ENCODE measurements at places on chromosomes 5 and 9.

DNA sequence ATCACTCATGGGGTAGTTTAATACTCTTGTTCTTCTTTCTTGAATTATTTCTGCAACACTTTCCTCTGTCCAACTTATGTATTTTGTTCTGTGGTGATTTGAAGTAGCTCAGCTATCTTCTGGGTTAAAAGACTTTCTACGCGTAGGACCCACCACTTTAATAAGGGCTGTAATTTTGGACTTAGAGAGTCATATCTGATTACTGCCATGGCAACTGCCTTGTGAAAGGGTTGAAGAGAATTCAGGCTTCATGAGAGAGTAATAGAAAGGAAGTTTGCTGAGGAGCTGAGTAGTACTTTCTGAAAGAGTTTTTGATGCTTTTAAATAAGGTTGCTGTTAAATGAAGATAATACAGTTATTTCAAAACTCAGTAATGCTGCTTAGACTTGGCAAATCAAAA lies 89.5 kb downstream of the TLE4 start:
- DNase-seq: no peak

DNA sequence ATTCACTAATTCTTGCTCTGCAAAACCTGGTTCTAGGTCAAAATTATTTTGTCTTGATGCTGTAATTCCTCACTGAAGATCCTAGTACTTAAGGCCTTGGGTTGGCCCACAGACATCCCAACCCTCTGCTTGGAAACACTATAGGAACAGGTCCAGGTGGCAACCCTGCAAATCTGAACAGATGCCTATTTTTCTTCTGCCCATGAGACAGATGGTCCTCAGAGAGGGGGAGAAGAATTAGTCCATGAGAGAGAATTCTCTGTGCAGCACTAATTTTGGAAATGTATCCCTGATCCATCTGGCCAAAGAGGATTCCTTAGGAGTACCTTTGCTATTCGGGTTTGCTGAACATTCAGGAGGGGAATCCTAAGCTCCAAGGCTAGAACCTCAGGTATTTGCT lies 156.3 kb downstream of the ELAVL2 start:
- no peak for DNase-seq

DNA sequence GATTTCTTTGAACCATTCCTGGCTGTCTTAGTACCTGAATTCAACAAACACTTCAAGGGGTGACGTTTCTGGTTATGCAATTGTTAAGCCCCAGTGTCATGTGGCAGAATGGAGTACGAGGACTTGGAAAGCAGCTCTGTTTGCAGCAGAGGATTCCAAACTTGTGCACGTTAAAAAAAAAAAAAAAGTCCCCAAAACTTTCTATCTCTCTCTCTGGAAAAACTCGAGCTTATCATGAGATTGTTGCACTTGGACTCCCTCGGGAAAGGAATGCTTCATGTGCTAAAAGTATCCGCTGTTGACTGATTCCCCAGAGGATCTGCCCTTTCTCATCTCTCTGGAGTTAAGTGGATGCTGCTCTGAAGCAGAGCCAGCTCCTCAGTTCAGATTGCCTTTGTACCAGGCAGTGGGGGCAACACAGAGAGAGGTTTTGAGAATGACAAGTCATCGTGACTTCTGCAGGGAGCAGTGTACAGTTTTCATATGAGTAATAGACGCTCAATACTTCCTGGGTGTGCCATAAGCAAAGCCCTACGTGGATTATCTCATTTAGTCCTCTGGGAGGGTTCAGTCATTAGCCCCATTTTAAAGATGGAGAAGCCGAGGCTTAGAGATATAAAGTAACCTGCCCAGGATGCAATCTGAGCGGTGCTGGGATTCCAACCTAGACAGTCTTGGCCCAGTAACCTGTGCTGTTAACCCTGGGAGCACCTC lies 28.1 kb downstream of the TMOD1 start:
- peak; percentile 3 for DNase-seq

DNA sequence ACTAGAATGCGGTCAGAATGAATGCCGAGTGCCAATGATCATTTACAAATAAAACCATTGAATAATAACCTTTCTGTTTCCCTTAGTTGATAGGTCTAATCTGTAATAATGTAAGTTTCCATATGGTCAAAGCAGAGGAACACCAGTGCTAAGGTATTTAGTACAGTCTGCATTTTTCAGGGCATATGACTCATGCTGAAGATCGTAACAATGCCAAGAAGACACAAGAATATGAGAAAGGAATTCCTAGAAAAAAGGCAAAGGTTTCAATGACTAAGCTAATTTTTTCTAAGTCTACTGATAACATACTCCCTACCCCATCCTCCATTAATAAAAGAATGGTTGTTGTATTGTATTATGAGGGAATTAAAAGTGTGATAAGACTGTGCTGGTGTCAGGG lies 2.8 kb downstream of the OR1L8 start:
- DNase-seq: no peak

- DNase-seq: no peak
Measured at GRCh38 chr5:133440467-133441115, 171.8 kb downstream of the FSTL4 start.

DNA sequence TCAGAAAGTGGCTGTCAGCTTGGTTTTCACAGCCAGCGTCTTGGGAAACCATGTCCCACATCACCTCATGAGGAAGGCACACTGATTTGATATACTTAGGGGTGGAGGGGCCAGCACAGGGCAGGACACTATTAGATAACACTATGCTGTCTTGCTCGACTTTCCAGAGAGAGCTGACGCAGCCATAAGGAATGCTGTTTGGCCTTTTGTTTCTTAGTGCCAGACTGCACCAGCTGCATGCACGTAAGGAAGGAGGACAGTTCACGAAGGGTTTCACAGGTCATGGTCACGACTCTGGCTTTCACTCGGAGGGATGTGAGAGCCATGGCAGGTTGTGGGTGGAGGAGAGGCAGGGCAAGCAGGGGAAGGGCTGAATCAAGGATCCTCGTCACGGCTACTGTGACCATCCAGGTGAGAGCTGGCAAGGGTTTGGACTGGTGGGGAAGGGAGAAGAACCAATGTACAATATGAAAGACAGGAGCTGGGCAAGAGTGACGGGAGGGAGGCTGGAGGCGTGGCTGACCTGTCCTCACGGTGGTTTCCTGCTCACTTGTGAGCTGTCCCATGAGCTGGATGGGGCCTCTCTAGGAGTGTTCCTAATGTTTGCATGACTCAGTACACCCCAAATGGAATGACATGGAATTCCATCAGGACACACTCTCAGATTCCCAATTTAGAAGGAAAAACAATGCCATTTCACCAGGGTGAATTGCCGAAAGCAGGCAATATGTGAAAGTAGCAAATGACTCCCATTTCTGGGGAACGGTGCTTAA lies 61.7 kb downstream of the OTULIN start:
- no peak for DNase-seq

- DNase-seq: no peak
Measured at GRCh38 chr9:137300567-137301080, 1.4 kb downstream of the NRARP start.

DNA sequence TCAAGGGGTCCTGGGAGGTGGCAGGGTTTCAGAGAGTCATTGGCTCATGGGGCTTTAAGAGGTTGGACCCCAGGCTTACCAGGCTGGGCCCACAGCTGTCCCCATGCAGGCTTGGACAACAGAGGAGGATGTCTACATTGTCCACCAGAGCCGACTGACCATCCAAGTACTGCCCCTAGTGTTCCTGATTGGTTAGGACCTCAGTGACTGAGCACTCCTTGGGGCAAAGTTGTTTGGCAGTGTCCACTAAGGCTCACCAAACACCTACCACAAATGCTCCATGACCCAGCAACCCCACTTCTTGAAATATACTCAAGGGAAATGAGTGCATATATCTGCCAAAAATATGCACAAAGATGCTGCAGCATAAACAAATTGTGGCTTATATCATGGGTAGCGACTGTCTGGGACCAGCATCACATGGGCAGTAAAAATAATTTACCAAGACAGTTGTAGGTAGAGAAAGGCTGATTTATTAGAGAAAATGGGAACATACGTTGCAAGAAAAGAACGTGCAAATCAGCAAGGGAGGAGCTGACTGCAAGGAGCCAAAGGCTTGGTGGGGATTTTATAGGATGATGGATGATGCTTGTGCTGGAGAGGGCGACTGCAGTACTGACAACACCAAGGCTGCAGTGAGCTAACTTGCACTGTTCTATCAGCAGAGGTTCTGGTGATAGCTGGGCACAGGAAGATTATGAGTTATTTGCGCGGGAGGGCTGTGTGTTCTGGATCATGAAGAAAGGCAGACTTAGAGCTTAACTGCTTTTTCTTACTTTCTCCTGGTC lies 265.2 kb downstream of the GADD45G start:
- no peak for DNase-seq

- DNase-seq: no peak
Measured at GRCh38 chr5:138274189-138274853, at the start of gene GFRA3. GFRA3 (minus strand) TSS chr5:138274621; CDS start chr5:138274424, 197 bp downstream.
